ENCODE measurements at places on chromosomes 12 and 14.

DNA sequence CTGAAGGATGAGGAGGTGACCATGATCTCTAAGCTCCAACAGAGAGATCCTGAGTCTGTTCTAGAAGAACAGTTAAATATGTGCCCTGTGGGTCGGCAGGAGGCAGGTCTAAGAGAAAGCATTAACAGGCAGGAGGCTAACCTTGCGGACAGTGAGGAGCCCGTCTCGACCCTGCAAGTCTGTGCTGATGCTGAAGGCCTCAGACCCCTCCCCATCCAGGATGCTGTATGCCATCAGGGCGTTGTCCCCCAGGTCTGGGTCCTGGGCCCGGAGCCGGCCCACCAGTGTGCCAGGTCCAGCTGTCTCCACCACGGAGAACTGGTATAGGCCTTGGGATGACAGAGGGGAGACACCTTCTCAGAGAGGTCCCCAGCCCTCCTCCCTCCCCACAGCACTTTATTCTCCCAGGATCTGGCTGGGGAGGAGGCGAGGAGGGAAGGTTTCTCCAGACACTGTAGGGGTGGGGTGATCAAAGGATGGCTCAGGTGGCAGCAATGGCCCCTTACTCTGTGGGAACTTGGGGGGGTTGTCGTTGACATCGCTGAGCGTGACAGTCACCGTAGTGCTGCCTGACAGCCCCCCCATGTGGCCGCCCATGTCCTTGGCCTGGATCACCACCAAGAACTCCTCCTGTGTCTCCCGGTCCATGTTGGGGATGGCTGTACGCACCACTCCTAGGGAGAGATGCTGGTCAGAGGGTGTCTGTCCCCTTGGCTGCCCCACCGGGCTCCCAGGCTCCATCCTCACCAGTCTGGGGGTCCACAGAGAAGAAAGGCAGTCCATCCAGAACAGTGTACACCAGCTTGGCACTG, 3.1 kb downstream of the CDH24 start:
- no peak for DNase-seq

DNA sequence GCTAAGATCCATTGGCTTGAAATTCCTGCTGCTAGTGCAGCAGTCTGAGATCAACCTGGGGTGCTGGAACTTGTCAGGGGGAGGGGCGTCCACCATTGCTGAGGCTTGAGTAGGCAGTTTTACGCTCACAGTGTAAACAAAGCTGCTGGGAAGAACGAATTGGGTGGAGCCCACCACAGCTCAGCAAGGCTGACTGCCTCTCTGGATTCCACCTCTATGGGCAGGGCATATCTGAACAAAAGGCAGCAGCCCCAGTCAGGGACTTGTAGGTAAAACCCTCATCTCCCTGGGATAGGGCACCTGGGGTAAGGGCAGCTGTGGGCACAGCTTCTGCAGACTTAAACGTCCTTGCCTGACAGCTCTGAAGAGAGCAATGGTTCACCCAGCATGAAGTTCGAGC, 191.7 kb downstream of the ALG10B start:
- no peak for DNase-seq

DNA sequence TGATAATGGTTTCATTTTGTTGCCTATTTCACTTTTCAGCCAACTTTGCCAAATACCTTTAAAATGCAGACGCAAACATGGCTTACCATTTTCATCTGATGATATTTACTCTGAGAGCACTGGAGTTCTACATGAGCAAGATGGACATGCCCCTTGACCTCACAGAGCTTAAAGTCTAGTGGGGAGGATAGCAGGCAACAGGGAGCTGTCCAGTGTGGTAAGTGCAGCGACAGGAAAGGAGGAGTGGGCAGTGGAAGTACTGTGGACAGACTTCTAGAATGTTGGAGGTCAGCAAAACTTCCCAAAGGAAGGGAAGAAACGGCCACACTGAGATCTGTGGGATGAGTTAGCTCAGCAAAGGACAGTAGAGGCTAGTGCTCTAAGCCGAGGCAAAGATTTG, 25.3 kb downstream of the LRIG3 start:
- DNase-seq: no peak

- no peak for DNase-seq
Measured at GRCh38 chr12:57027011-57027804, 10.9 kb upstream of the TAC3 start.

GRCh38 chr12:123282111-123282510, 10.5 kb upstream of the CDK2AP1 start:
- DNase-seq: no peak

GRCh38 chr12:97452839-97453238, 9.8 kb upstream of the RMST start:
- no peak for DNase-seq

- DNase-seq: no peak
Measured at GRCh38 chr12:5718073-5718472, 227.0 kb downstream of the ANO2 start.

GRCh38 chr12:62766496-62766895, 168.5 kb downstream of the PPM1H start:
- DNase-seq: no peak

GRCh38 chr14:69593018-69593677, 18.2 kb upstream of the SUSD6 start:
- DNase-seq: no peak

DNA sequence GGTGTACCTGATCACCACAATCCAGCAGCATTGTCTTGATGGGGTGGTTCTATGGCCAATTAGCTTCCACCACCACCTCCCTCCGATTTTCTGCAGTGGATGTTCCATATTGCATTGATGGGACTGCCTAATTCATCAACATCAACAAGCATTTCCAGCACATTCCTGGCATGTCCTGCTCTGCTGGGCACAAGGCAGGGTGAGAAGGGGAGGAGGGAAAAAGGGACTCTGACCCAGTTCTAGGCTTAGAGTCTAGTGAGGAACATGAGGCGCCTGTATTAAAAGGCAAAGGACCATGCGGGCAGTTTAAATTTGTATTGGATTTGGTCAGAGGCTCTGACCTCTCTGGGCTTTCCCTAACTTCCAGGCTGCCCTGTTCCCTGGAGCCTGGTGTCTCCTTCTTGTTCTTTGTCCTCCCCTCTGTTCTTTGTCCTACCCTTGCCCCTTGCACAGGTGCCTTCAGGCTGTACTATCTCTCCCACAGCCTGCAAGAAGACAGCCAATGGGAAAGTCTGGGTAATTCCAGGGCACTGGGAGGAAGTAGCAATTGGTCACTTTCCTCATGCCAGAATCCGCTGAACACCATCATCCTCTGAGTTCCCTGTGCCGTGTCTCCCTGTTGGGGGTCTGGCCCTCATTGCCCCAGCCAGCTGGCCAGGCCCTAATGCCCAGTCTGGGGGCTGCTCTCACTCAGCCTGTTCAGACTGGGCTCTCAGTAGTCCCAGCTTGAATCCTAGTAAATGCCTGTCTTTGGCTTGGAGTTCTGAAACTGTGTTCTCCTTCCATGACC, 43.3 kb downstream of the TSPAN11 start:
- DNase-seq: no peak

- DNase-seq: peak; percentile 43
Measured at GRCh38 chr14:86799244-86799647, 1193.7 kb downstream of the GALC start.

GRCh38 chr14:71403656-71404055, 496.4 kb downstream of the PCNX1 start:
- DNase-seq: no peak

DNA sequence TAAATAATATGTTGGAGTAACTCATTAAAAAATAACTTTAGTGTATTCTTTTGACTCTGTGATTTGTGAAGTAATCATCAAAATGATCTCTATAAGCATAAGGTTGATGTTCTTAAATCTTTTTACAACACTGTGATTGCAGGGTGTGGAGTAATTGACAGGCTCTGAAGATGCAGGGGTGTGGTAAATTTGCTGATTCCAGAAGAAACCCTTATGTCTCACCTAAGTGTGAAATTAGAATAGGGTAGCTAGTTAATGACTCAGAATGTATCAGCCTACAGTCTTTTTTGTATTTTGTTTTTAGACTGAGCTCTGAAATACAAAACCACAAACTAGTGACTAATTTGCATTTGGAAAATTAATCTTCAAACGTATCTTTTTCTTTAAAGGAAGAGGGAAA, 5.9 kb downstream of the PRPF39 start:
- no peak for DNase-seq

DNA sequence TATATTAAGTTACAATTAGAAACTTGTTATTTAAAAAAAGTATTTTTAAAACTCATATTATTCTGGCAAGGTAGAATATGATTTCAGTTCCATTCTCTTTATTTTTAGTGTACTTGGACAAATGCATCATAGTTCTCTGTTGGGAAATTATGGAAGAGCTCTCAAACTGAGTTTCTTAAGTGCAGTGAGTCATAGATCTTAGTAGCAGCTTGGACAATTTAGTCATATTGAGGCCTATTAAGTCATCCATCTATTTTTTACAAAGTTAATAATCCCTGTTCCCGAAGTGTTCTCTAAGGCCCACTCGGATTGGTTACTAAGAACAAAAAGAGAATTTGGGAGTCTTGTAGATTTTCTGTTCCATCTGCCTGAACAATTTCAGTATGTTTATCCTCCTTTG, 113.9 kb downstream of the ANO4 start:
- DNase-seq: no peak

GRCh38 chr14:95206534-95206933, 49.2 kb upstream of the DICER1 start:
- DNase-seq: no peak

DNA sequence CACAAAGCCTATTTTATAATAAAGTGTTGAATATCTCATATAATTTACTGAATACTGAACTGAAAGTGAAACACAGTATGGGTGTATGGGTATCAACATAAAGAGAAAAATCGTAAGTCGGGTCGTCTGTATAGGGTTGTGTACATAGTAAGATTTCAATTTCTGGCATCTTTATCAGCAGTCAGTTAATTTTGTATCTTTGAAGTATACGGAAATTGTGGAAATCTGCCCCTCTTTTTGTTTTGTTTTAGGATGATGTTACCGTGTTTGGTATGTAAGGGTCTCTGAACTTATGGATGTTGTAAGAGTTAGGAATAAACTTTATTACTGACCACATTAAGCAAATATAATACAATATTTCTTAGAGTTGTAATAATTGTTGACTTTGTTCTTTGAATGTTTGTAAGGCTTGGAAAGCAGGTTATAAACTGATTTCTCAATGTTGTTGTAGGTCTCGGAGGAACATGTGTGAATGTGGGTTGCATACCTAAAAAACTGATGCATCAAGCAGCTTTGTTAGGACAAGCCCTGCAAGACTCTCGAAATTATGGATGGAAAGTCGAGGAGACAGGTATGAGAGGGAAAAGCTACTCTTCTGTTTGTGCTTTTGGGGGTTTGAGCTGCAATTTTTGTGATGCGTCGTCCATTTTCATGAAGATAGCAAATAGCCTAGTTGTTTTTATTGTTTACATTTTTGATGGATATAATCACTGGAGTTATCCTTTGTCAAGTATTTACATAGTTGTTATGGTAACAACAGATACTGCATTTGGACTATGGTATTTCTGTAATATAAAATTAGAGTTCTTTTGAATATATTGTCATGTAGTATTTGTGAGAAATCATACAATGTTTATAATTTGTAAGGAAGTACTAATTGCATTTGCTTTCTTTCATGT, 12.0 kb downstream of the EID3 start:
- DNase-seq: no peak

DNA sequence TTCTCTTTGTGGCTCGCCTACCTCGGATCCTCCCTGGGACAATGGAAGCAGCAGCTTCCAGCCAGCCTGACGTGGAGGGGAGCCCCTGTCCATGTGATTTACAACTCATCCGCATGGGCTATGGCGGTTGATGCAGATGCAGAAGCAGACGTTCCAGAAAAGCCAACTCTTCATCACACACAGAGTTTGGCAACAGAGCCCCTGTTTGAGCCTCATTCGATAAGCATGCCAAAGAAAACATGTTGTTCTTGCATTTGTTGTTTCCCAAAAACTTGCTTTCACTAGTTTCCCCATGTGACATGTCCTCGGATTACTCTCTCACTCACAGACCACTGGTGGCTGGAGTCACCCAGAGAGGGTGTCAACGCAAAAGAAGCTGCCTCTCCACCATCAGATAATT, 16.4 kb upstream of the TC2N start:
- no peak for DNase-seq

DNA sequence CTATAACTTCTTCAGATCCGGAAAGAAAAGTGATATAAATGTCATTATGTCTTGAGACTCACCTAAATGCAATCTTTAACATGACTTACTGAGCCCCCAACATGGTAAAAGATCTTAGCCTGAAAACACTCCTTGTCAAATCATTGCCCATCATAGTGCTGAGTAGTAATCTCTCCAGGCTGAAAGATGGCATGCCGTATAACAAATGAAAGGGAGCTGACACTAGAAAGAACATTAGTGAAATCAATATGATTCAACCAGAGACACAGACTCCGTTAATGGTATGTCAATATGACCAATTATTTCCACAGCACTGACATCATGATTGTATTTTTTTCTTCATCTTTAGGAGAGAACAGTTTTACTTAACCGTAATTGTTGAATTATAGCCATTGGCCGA, 54.4 kb downstream of the BICD1 start:
- DNase-seq: no peak

DNA sequence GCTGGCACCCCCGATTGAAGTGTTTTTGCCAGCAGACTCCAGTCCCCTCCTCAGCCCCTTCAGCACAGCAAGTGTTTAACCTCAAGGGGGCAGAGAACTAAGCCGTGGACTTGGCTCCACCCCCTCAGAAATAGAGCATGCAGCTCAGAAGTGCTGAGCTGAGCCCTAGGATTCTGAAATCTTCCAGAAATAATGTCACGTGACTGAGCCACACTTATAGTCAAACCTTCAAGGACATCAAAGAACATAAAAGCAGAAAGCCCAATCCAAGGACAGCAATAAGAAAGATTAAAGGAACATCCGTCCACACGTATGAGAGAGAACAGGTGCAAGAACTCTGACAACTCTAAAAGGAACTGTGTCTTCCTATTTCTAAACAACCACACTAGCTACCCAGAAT, 317.7 kb upstream of the LRFN5 start:
- DNase-seq: no peak

DNA sequence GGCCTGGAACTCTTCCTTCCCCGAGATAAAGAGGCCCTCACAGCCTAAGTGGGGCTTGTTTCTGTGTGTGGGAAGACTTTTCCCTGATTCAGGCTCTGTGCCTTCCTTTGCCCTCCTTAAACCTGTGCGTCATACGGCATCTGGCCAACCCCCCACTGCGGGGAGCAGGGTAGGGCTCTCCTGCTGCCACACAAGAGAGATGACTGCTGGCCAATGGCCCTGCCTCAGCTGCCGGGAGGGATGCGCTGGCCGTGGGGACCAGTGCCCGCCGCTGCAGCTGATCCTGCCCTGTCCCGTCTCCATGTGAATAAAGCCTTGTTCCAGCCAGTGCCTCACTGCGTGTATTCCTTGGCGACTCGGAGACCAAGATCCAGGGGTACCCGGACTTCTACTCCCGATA, 42.5 kb upstream of the BEGAIN start:
- DNase-seq: no peak

GRCh38 chr14:69428289-69428998, 30.0 kb downstream of the SLC39A9 start:
- DNase-seq: no peak

- no peak for DNase-seq
Measured at GRCh38 chr12:29226616-29227015, 77.5 kb downstream of the FAR2 start.

GRCh38 chr12:27534765-27535161, 10.8 kb downstream of the PPFIBP1 start:
- DNase-seq: no peak

GRCh38 chr12:48216785-48217184, 13.7 kb upstream of the OR10AD1 start:
- no peak for DNase-seq
